Thymus (tissue), 14 donors: ENCODE measurements at places on chromosomes 7 and 10. TPM values are rescaled to one million over a fixed set of nuclear protein-coding genes. Genes with fewer than 3 reads are reported as not detected.
A peak's percentile ranks its signal among the peaks of the same experiment; 100 is the strongest.

GRCh38 chr10:26438534-26439341, 597 bp downstream of the APBB1IP start:
- peak; percentile 43 for DNase-seq

DNA sequence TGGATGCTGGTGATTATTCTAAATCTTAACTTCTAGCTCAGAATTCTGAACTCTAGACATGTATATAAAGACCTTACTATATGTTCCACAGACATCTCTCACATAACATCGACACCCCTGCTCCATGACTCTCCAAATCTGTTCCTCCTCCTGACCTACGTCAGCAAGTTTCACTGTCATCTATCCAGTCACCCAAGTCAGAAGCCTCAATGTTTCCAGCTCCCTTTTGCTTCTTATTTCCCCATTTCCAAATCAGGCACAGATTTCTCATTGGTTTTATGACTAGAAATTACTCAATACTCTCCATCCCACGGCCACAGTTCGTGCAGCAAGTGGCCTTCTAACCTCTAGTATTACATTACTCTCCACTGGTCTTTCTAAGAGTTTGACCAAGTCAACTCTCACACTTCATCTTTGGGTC, 28.5 kb downstream of the EPC1 start:
- no peak for DNase-seq

DNA sequence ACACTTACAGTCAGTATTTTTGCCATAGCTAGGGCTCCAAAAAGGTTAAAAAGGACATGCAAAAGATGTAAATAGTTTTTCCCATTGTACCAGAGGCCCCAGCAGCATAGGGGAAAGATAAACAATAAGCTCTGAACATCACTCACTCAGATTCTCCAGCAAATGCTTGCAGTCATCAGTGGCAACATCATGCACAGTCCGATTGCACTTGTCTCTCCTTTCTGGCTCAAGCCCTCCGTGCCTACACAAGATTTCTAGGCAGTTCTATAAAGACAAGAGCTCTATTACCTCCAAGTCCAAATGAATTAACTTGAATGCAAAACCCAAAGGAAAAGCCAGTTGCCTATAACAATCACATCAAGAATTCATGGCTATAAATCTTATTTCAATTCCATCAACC, 106.3 kb downstream of the CTTNBP2 start:
- DNase-seq, result no peak

DNA sequence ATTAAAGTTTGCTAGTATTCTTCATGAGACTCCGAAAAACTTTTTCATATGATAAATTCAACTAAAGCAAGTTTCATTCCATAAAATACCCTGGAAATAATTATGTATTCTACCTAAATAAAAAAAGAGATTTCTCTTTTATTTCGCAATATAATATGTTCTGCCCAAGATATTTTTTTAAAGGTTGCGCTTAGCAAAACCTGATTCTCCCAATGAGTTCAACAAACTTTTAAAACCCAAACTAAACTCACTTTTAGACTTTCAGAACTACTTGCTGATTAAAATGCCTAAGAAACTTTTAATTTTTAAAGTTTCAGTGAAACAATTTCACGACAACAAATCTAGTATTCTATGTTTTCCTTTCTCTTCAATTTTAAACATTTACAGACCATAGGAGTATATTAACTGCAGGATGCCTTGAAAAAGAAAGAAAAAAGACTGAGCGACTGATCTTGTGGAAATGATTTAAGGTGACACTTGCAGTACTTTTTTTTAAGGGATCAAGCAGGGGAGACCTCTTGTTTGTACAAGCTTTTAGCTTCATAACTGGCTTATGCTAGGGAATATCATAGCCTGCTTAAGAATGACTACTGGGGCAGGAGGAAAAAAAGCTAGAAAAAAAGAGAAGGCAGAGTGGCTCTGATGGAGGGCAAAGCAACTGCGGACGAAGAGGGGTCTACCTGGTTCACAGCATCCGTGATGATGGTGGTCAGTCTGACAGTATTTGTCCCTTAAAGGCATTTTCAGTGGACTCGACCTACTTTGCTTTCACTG, 1.5 kb downstream of the ZNF800 start:
- DNase-seq, result no peak

DNA sequence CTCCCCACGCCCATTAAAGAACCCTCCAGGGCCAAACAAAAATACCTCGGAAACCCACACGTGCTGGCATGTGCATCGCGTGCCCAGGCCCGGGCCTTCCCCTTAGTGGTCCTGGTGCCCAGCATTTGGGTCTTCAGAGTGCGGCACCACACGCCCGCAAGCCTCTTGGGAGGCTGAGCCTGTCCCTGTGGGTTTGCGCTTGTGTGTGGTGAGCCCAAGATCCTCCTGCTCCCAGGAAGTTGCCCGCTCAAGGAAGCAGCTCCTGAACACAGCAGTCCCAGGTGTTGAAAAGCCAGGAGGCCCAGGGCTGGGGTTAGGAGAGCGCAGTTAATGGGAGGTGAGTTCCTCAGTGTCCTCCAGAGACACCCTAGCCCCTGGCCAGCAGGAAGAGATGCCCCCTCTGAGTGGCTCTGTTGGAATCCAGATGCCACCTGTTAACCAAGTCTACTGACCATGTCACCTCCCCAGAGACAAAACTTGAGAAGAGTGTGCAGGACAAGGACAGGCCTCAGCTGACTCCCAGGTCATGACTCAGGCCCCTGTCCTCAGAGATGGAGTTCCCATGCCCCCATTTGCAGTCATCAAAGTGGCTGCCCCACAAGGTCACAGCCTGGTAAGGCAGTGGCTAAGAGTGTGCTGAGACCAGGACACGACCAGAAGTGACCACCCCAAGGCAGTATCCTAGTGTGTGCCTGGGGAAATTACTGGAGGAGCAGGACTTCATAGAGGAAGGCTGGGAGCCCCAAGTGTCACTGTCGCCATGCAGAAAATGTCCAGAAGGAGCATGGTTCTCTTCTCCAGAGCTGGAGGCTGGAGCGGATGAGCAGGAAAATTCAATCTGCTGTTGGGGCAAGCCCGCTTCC, 5.2 kb downstream of the FZD9 start:
- no peak for DNase-seq

GRCh38 chr7:11642841-11643240, 189.2 kb downstream of the THSD7A start:
- no peak for DNase-seq

GRCh38 chr10:28577506-28577905, 44.6 kb downstream of the WAC start:
- no peak for DNase-seq

DNA sequence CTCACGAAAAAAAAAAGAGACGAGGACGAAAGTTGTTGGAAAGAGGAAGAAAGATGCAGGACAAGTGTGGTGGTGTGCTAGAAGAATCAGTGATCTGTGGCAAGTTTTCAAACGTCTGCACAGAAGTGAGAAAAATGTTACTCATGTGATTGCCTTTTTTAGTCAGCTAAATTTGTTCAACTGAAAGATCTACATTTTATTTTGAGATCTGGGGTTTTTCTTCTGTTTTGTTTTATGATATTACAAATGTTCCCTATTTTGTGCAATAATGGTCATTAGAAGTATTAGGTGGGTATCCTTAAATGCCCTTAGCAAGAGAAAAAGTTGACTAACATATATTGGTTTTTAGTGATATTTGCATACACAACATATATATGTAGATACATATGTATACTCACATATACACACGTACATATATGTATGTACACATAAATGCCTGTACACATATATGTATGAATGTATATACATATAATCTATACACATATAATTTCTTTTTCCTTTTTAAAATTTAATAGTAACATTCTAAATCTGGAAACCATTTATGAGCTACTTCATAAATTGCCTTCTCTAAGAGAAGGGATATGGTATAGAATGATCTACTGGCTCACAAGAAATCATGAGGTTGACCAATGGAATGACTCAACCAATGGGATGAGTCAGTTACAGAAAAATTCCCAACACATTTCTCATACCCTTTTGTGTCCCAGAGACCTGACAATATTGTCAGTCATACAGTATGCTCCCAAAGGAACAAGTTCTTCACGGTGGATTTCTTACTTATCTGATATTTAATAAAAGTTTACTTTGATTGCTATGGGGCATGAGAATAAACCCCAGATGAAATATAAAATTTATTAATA, 38.4 kb downstream of the SLC39A12 start:
- no peak for DNase-seq

- no peak for DNase-seq
Measured at GRCh38 chr7:33511778-33512177, 382.4 kb downstream of the BBS9 start.

DNA sequence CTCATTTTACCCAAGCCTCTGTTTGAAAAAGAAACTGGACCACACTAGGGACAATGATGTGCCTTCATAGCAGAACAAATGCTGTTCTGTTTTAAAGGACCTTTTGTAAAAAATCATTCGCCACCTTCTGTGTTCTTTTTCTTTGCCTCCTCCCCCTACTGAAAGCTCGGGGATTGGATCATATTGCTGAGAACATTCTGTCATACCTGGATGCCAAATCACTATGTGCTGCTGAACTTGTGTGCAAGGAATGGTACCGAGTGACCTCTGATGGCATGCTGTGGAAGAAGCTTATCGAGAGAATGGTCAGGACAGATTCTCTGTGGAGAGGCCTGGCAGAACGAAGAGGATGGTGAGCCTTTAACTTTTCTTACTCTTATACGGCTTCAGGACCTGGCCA, 62.2 kb downstream of the POLL start:
- DNase-seq, result no peak

DNA sequence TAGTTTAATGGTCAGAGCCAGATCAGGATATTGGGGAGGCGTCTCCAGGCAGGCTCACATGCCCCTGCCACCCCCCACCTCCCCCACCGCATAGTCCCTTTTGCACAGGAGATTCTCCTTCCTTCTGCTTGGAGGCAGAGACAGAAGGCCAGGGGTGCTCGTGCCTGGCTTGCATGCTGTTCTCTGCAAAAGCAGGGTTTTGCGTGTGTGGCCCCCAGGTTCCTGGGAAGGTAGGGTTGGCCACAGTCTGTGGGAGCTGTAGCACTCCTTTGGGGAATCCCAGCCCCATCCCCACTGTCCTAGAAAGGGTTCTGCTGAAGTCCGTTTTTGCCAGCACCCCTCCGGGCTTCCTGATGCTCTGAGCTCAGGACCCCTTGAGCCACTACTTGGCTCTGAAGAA, 1.9 kb upstream of the TCERG1L start:
- no peak for DNase-seq

- DNase-seq, result peak; percentile 37
Measured at GRCh38 chr7:148142660-148143248, 447.8 kb upstream of the C7orf33 start.

DNA sequence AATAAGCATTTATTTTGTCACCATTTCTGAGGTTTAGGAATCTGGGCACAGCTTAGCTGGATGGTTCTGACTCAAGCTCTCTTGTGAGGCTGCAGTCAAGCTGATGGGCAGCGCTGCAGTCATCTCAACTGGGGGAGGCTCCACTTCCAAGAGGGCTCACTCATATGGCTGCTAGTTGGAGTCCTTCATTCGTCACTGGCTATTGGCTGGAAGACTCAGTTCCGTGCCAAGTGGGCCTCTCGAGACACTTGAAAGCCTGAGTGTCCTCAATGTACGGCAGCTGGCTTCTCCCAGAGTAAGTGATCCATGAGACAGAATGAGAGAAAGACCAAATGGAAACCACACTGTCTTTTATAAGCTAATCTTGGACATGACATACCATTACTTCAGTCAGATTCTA, 21.6 kb upstream of the COL13A1 start:
- no peak for DNase-seq

DNA sequence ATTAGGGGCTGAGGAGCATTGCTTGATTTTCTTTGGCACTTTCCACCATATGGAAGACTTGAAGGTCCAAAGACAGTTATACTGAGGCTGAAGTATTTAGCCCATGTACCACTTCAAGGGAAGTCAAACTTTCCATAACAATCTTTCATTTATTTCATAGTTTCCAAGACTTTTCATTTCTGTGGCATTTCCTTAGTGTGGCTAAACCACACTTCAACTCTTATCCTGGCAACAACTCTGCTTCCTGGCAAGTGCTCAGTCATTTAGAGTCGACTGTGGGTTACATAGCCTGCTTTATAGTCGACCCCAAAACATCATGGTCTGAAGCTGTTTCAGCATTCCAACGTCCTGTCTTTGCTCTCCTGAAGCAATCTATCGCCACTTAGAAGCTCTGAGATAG, 343.0 kb upstream of the SEMA3D start:
- no peak for DNase-seq

GRCh38 chr7:1920266-1920681, 250.2 kb downstream of the ELFN1 start:
- DNase-seq, result no peak

DNA sequence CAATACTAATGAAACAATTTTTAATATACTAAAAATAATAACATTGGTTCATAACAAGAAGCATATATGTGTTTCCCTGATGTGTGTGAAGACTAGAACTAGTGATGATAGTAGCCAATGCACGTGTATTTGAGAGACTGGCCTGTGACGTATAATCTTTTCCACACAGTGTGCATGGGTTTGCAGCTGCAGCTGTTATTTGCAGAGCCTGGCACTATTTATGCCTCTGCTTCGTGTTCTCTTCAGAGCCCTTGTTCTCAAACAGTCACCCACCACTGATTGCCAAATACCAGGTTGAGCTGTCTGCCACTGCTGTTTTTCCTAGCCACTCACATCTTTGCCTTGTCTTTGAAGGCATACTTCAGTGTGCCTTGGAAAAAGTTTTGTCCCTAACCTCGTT, 531.7 kb downstream of the ETV1 start:
- no peak for DNase-seq

- DNase-seq, result no peak
Measured at GRCh38 chr7:137958470-137959431, 43.1 kb downstream of the CREB3L2 start.

- DNase-seq, result no peak
Measured at GRCh38 chr10:22927166-22927565, 687 bp upstream of the ARMC3 start.

- DNase-seq, result no peak
Measured at GRCh38 chr10:121428867-121429266, 169.4 kb downstream of the FGFR2 start.

- no peak for DNase-seq
Measured at GRCh38 chr10:101367569-101368453, 13.8 kb downstream of the BTRC start.

- DNase-seq, result peak; percentile 64
Measured at GRCh38 chr10:102744374-102745051, 765 bp downstream of the WBP1L start.

DNA sequence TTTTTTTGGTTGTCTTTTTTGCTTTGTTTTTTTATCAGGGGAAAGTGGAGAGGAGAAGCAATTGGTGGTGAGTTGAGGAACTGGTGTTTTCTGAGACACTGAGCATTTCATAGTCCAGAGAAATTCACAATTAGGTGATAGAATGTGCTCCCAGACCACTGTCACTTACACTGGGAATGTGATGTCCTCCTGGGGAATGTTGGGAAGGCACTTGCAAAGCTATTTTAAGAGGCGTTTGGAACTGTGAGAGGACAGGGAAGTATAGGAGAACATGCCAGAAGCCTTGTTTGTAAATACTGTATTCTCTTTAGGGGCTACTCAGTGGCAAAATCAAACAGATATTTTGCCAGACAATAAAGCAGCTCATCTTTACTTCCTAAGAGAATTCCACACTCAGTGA, 16.0 kb downstream of the CHRM2 start:
- DNase-seq, result no peak

Gene PPP1R3A
- 0.05 TPM for total RNA-seq

Gene TAS2R4
- total RNA-seq, result 0.38 TPM

Gene PSAP
- total RNA-seq, result 579 TPM

Gene GPR158
- under 0.01 TPM for total RNA-seq

Gene ANKRD1
- total RNA-seq, result 2.0 TPM

Gene ITIH5
- 1.2 TPM for total RNA-seq

Gene STOX1
- 10.3 TPM for total RNA-seq

Gene AKR1C2
- 1.0 TPM for total RNA-seq

Gene ANXA8L1
- 8.6 TPM for total RNA-seq

Gene HOXA11
- not detected for total RNA-seq

Gene TRIM50
- total RNA-seq, result 0.09 TPM

Gene CPXM2
- total RNA-seq, result 5.8 TPM

Gene SPDYE2
- 0.05 TPM for total RNA-seq

Gene SCART1
- total RNA-seq, result 0.94 TPM

Gene OPN1SW
- total RNA-seq, result not detected
